Right lobe of liver (tissue), 6 donors: ENCODE measurements at places on chromosomes 6 and 20. TPM values are rescaled to one million over a fixed set of nuclear protein-coding genes. Genes with fewer than 3 reads are reported as not detected.

GRCh38 chr6:166592821-166593220 is 6.3 kb upstream of the RAMACL start:
- no peaks in the 10 kb centered on the region for H3K27me3 ChIP-seq
- H3K36me3 ChIP-seq, result no peaks in the 10 kb centered on the region
- DNase-seq, result no peak
- no peaks in the 10 kb centered on the region for H3K4me1 ChIP-seq
- no peak overlapping the region for H3K4me3 ChIP-seq

The ARFGAP1 gene
- total RNA-seq, result 33.4 TPM

DNA sequence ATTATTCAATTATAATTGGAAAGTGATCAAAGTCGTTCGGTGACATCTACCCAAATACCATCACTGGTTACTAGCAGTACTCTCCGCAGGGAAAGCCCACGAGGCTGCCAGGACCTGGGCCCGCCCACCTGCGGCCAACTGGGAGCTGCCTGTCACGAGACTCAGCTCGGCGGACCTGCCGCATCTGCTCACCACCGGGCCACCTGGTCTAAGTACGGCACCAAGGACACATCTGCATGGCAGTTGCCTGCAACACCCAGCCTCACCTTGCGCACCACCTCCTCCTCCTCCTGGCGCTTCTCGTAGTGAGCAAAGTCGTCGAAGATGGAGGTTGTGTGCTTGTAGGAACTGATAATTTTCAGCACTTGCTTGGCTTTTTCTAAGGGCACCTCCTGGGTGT is 13.9 kb downstream of the YTHDF1 start:
- peaks cover 8% of the 10 kb centered on the region for H3K4me1 ChIP-seq
- peak; percentile 35 for DNase-seq
- H3K4me3 ChIP-seq, result no peak overlapping the region
- no peaks in the 10 kb centered on the region for H3K27me3 ChIP-seq

DNA sequence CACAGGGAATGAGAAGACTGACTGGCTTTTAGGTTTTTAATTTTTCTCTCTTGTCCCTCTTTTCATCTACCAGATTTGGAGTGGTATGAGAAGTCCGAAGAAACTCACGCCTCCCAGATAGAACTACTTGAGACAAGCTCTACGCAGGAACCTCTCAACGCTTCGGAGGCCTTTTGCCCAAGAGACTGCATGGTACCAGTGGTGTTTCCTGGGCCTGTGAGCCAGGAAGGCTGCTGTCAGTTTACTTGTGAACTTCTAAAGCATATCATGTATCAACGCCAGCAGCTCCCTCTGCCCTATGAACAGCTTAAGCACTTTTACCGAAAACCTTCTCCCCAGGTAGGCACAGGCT is 644 bp downstream of the MAD2L1BP start:
- H3K4me3 ChIP-seq, result peak overlapping the region; percentile 66
- H3K36me3 ChIP-seq, result peaks cover 30% of the 10 kb centered on the region

The HFE gene
- total RNA-seq, result 20.7 TPM

DNA sequence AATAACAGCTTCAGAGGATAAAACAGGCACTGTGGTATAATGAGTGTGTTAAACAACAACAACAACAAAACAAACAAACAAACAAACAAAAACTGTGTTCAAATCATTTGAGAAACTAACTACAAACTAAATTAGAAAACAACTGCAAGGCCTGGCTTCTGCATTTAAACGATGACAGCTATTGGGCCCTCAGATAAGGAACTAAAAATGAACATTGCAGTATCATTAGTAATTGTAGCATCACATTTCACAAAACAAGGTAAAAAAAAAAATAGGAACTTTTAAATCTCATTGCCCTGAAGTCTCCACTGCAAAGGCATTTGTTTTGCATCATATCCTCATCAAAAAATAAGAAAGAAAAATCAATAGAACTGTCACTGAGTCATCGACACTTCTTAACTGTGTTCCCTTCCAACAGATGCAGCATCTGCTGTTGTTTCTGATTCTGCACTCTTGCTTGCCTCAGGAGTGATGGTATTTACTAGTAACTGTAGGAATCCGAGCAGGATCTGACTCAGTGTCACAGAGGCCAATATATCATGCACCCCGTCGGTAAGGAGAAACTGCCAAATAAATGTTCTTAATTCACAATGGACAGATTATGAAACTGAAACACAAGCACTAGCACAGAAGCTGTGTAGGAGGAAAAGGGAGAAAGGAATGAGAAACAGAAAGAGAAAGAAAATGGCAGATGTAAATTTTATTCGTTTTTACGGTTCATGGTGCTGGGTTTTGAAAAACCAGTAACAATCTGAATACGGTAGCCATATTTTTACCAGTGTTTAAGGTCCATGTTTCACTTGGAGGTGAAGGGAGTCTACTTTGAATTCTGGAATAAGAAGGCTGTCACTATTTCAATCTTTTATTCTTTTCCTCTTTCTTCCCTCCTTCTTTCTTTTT is 365.7 kb upstream of the EPHA7 start:
- H3K4me3 ChIP-seq, result no peak overlapping the region
- DNase-seq, result no peak
- H3K36me3 ChIP-seq, result no peaks in the 10 kb centered on the region

- DNase-seq, result no peak
- no peak overlapping the region for H3K4me3 ChIP-seq
- no peaks in the 10 kb centered on the region for H3K27me3 ChIP-seq
- no peak overlapping the region for H3K27ac ChIP-seq
Measured at GRCh38 chr6:135860361-135860760, 8.9 kb downstream of the PDE7B start.
